ENCODE measurements at places on chromosomes 2 and 18. TPM values are rescaled to one million over a fixed set of nuclear protein-coding genes. Genes with fewer than 3 reads are reported as not detected.

Gene TFCP2L1
- total RNA-seq = 0.45 TPM

Gene WDR75
- 79.7 TPM for total RNA-seq

Gene TXNDC2
- not detected for total RNA-seq

Gene POTEJ
- 0.45 TPM for total RNA-seq

Gene KIF5C
- 340 TPM for total RNA-seq

Gene FRZB
- 10.2 TPM for total RNA-seq

Gene EPAS1
- 13.0 TPM for total RNA-seq

Gene CRACDL
- 2.9 TPM for total RNA-seq

Gene IGFBP5
- total RNA-seq = 60.9 TPM

Gene TCF23
- not detected for total RNA-seq

Gene ANO7
- total RNA-seq = 0.54 TPM

Gene TRABD2A
- total RNA-seq = 1.4 TPM

DNA sequence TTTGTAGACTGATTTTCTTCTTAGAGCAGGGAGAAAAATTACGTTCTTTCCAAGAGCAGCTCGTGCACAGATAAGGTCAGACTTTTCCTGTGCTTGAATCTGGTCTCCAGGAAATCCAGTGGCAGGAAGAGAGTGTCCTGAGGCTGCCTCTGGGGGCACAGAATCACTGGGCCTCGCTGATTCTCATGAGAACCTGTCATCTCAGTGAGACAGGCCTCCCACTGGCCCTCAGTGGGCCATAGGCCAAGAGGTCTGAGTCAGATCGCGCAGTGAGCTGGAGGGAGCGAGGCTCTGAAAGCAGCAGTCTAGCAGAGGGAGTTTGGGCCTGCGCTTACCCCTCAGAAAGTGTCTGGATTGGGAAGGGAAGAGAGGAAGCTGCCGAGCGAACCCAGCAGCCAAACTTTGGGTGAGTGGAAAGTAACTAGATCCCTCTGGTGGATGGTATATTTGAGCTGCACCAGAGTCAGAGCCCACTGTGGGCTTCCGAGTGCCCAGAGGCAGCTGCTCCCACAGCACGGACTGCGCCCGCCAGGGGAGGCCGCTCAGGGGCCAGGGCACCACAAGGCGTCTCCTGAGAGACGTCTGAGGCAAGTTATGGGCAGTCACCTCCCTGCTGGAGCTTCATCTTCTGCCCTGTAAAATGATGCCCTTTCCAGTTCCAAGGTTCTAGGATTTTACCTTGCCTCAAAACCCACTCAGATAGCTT lies 8.2 kb downstream of the GDF7 start:
- no peak for DNase-seq

- no peak for DNase-seq
Measured at GRCh38 chr2:20997953-20998722, 45.7 kb downstream of the APOB start.

- no peak for DNase-seq
Measured at GRCh38 chr2:212957624-212958023, 193.8 kb downstream of the IKZF2 start.

DNA sequence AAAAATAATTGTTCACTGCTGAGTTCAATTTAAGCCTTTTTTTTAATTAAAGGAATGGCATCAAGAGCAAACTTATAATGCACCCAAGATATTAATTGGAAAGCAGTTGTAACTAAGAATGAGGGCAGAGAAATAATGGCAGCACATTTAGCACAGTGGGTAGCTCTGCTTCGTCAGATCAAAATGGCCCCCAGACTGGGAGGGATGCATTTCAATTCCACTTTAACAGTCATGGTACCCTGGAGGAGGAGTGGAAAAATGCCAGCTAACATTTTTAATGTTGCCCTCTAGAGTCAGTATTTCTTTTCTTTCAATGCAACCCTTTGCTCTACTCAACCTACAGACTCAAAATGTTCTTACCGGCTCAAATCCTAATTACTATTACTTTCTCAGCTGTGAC lies 504.8 kb upstream of the SETBP1 start:
- no peak for DNase-seq

DNA sequence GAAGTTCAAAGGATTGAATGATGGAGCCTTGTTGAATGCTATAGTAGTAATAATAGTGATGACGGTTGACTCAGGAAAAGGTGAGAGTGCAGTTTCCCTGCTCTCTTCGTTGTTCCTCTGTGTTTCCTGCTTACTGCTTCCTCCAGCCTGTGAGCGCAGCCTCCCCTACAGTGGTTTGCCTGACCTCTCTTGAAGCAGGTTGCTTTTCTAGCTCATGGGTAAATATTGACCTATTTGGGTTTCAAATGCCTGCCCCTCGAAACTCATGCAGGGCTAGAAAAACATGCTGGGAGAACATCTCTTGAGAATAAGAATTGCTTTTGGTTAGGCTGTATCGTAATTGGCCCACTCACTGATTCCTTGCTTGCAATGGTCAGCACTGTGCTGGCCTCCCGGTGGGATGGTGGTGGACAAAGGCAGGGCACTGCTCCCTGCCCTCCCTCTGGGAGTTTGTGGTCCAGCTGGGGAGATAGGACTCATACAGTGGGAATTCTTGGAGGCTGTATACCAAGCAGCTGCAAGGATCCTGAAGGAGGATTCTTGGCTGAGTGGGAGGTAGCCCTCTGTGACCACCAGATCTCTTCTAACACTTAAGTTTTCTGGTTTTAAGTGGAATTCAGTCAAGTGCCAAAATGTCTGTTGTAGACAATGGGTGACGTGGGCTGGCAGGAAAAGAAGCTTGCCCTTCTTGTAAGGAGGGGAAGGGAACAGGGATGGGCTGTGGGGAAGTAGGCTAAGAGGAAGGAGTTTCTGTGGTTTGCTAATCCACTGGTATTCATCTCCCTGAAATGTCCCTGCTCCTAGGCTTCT lies 5.4 kb upstream of the RNF181 start:
- DNase-seq = no peak

- DNase-seq = peak; percentile 41
Measured at GRCh38 chr2:71995067-71995665, 152.5 kb downstream of the CYP26B1 start.

GRCh38 chr2:15074751-15075700 lies 442.5 kb downstream of the LRATD1 start:
- no peak for DNase-seq

DNA sequence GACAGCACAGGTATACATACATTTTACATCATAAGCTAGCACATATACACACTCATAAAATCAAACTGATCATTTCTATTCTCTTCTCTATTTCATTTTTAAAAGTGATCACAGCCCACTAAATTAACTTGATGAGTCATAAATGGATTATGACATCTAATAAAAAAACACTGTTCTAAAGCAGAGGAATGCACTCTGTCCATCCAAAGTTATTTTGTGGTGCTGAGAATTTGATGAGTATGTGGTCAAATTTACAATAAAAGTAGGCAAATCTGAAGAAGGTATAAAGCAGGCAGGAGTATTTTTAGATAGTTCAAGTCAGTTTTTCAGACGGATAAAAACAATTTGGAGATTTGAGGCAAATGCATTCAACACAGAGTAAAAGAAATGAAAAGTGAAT lies 104.4 kb downstream of the NOL4 start:
- no peak for DNase-seq

DNA sequence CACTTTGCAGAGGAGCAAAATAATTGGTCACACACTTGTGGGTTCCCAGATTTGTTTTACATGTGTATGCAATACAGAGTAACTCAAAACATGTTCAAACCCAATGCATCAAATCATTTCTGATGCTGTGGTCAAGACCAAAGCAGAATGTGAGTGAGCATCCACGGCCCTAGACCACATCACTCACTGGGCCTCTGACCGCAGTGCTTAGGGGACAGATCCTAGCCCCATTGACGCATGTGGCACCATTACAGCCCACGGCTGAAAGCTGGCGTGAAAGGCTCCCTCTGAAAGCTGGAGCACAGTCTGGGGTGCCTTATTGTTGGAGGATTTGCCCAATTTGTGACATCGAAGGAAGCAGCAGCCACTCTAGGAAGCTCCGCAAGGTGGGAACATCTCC lies 498.8 kb upstream of the TCF4 start:
- DNase-seq = no peak

- DNase-seq = no peak
Measured at GRCh38 chr2:57617318-57617717, 429.3 kb upstream of the VRK2 start.

DNA sequence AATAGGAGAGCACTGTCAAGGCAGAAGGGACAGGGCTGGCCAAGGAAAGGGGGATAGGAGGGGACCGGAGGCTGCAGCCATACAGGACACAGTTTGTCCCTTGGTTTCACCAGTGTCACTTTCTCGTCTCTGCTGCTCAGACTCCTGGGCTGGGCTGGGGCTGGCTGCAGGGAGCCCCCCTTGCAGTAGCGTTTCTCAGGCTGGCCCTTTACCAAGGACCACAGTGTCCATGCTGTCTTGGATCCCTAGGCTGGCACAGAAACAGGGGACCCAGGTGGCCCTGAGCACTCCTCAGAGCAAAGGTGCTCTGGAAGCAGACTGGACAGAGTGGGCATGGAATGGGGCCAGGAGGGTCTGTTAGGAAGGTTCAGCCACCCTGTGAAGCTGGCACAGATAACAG lies 34.8 kb downstream of the ATOH8 start:
- no peak for DNase-seq

- DNase-seq = no peak
Measured at GRCh38 chr2:16700551-16701259, 35.1 kb upstream of the CYRIA start.

DNA sequence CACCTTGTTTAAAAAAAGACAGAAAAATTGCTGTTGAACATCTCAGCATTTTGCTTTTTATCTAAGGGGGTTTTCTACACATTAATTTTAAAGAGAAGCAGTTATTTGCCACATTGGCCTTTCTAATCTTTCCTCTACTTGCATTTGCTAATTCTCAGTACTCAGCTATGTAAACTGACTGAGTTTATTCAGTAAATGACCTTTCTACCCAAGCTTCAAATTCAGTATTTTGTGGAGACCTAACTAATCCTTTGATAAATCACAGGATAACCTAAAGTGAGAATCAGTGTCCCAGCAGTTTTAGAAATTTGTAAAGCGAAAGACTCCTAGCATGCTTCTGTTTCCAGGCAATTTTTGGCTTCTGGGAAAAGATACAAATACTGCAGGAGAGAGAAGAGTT lies 288.4 kb downstream of the ASXL3 start:
- DNase-seq = no peak

GRCh38 chr2:109519513-109519912 lies 94.3 kb downstream of the SEPTIN10 start:
- no peak for DNase-seq

DNA sequence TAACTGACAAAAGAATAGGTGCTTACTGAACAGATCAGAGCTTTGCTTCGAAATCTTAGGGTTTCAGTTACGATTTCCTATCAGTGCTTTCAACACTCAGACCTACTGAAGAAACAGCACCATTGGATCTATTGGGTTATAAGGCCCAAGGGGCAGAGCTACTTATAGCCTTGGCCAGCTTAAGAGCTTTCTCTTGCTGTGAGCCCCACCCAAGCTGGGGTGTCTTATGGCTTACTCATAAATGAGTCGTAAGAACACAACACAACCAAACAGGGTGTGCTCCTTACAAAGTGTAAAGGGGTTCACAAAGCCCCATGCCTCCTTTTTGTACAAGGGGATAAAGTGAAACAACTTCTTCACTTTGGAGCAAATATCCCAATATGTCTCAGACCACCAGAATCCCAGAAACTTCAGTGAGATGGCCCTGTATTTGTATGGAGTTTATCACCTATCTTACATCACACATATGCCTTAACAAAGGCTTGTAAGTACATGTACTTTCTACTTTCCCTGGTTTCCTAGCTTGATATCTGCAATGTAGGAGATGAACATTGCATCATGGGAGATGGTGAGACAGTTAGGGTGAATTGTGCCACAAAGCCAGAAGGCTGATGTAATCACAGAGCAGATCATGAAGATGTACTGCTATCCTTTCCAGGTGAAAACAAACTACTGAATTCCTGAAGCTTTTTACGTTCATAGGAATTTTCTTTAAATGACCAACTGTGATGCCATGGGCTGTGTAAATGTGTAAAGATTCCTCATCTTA lies 115.5 kb upstream of the GLI2 start:
- DNase-seq = no peak

DNA sequence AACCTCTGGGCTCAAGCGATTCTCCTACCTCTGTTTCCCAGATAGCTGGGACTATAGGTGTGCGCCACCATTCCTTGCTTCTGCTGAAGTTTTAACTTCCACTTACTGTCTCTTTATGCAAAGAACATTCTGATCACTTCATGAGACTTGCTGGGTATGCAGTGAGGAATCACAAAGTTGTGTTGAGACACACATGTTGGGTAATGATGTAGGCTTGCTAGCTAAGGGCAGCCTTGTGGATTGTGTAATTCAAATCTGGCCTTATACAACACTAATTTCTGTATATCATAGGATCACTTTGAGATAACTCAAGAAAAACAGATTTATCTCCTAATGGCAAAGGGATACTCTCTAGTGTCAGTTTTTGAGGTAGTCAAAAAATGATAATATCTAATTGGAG lies 24.2 kb downstream of the XRCC5 start:
- no peak for DNase-seq

GRCh38 chr2:105135436-105135835 lies 97.6 kb downstream of the MRPS9 start:
- DNase-seq = no peak

GRCh38 chr2:72149556-72150156 lies 2.0 kb upstream of the CYP26B1 start:
- peak; percentile 39 for DNase-seq

GRCh38 chr2:221777119-221777518 lies 205.0 kb upstream of the EPHA4 start:
- no peak for DNase-seq

DNA sequence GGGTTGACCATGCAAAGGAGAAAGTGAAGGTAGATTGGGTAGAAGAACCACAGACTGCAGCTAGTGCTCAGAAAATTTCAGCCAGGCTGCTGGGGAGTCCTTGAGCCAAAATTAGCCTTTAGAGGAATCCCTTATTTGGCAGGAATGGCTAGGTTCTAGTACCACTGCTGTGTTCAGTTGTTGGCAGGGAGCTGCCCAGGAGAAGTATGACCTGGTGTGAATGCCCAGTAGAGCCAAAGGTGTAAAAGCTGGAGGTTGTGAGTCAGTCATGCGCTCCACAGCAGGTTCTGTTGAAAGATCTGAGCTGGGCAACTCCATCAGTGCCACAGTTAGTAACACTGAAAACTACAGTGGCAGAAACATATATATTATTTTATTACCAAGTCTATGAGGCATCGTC lies 36.4 kb upstream of the TBR1 start:
- peak; percentile 8 for DNase-seq
